Stimulated activated CD4-positive, alpha-beta T cell treated with anti-CD3 and anti-CD28 coated beads, TNF-alpha, amount 100 ng/mL, for 4 hours (primary cell): ENCODE measurements at places on chromosomes 4 and X.

DNA sequence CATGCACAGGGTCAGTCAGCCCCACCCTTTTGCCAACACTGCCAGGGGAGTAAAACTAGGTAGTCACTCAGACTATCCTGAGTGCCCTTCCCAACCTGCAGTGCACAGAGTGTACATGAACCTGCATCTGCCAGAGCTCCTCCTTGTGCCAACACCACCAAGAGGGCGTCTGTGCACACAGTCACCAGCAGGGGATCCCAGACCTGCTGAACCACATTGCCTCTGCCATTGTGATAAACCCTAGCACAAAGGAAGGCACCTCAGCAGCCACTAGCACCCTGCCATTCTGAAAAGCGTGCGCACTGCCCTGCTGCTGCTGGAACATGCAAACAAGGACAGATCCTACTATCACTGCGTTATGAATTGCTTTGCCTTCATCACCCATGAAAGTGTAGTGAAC is 247.8 kb upstream of the POU3F4 start:
- DNase-seq, result no peak

DNA sequence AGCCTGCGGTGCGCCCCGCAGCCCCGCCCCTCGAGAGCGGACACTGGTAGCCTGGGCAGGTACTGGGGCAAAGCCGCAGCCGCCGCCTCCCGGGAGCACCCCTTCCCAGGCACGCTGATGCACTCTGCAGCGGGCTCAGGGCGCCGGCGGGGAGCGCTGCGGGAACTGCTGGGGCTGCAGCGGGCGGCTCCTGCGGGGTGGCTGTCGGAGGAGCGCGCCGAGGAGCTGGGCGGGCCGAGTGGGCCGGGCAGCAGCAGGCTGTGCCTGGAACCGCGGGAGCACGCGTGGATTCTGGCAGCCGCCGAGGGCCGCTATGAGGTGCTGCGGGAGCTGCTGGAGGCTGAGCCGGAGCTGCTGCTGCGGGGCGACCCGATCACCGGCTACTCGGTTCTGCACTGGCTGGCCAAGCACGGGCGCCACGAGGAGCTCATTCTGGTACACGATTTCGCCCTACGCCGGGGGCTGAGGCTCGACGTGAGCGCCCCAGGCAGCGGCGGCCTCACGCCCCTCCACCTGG is 401 bp downstream of the SOWAHD start:
- no peak for DNase-seq

DNA sequence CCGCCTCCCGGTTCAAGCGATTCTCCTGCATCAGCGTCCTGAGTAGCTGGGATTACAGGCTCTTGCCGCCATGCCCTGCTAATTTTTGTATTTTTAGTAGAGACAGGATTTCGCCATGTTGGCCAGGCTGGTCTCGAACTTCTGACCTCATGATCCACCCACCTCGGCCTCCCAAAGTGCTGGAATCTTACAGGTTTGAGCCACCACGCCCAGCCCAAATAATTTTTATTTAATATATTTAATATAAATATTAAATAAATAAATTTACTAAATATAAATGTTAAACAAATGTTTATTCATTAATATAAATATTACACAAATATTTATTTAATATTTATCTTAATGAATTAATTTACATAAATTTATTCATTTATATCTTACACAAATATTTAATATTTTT is 120.2 kb downstream of the SHOX start:
- no peak for DNase-seq

DNA sequence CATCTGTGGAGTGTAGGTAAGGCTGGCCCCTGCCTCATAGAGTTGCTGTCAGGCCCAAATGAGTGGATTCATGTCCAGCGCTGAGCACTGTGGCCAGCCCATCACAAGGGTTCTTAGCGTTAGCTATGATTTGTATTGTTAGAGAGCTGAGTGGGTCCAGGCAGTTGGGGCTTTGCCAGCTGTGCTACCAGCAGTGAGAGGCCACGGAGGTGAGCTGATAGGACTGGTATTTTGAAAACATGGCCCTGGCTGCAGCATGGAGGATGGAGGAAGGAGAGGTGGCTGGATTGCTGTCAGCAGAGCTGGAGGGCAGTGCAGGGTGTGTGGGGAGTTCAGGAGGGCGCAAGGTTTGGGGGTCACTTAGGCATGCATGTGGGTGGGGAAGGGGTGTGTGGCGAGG is 69.8 kb downstream of the PSAPL1 start:
- DNase-seq, result no peak

- DNase-seq, result no peak
Measured at GRCh38 chrX:10165580-10166247, 8.9 kb downstream of the CLCN4 start.

DNA sequence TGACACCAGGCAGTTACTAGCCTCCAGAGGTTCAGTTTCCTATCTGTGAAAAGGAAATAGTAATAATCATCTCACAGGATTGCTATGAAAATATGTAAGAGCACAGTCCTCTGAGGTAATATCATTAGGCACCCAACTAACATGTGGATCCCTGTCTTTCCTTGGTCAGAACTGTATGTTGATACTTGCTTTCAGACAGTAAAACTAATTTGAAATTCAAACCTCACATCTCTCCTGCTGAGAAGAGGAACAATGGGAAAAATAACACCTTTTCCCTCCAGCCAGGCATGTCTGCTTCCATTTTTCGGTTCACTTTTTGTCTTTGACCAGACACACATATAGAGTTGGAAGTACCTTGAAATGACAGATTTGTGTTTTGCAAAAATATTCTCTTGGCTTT is 262.7 kb downstream of the IL15 start:
- no peak for DNase-seq

GRCh38 chr4:116627545-116627944 is 457.8 kb downstream of the TRAM1L1 start:
- no peak for DNase-seq

GRCh38 chr4:47661741-47662140 is 176.1 kb downstream of the CORIN start:
- no peak for DNase-seq

GRCh38 chrX:19086102-19086772 is 36.0 kb downstream of the ADGRG2 start:
- DNase-seq, result no peak
